ENCODE measurements at places on chromosomes 12 and 14.

DNA sequence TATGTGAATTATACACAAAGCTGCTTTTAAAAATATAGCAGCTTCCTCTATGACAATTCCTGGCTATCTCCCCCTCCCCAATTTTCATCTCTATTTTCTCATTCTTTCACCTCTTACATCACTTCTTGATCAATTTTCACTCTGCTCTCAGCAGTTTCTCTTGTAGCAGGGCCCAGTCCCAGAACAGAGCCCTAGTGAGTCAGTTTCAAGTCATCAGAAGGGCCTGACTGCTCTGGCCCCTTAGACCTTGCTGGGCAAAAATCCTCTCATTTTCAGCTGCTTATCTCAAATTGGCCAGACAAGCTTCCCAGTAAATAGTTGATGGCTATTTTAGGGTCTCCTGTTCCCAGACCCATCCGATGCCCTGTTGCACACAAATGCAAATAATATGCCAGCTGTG lies 101.4 kb downstream of the TTC7B start:
- no peak for DNase-seq

- no peak for DNase-seq
Observed at GRCh38 chr14:69693145-69693544, 73.8 kb upstream of the SRSF5 start.

DNA sequence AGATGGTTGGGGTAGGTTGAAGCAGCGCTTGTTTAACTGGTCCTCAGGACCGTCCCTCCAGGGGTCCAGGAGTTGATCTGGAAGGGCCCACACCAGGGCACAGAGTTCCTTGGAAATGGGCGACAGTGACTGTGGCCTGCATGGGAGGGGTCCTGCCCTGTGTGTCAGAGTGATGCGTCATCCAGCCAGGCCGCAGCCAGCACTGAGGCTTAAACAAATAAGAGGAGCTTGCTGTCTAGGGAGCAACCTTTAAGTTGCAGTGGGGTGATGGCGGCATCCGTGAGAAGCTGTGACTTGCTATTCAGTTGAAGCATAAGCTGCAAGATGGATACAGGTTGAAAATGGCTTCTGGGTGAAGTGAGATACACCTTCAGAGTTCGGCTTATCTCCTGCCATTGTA lies 20.2 kb downstream of the DCAF4 start:
- DNase-seq = no peak

DNA sequence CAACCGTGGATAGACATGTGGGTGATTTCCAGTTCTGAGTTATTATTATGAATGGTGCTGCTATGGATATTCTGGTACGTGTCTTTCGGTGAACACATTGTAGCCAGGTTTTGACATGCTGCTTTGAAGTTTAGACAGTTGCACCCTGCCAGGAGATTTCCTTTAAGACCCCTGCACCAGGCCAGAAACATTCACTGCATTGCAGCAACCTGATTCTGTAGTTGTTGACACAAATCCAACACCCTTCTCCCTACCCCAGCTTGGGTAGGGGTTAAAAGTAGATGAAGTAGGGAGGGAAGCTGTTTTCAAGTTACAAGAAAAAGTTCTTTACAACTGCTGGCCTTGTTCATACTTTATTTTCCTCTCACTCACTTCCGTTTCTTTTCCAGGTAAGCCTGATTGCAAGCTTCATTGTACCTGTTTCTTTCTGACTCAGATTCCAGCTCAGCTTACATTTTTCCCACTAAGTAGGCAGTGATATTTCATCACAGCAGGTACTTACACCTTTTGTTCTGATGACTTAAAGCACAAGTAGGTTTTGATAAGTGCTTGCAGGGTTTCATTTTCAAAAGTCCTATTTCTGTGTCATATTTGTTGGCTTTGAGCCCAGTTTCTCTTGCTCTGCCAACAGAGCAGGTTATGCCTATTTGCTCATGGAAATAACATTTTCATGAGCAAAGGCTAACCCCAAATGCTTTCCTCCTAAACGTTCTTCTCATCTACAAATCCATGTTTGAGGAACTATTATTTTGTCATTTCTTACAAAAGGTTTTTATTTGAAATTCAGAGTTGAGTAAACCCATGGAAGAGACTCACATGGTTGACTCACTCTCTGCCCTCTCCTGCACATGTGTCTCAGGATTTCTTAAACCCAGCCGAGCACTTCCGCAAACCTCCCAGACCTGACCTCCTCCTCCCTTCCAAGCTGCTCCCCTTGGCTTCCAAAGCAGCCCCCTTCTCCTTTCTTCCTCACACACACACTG lies 12.1 kb upstream of the LTA4H start:
- peak; percentile 54 for DNase-seq

- no peak for DNase-seq
Observed at GRCh38 chr12:98618952-98619351, 25.5 kb downstream of the SLC25A3 start.

DNA sequence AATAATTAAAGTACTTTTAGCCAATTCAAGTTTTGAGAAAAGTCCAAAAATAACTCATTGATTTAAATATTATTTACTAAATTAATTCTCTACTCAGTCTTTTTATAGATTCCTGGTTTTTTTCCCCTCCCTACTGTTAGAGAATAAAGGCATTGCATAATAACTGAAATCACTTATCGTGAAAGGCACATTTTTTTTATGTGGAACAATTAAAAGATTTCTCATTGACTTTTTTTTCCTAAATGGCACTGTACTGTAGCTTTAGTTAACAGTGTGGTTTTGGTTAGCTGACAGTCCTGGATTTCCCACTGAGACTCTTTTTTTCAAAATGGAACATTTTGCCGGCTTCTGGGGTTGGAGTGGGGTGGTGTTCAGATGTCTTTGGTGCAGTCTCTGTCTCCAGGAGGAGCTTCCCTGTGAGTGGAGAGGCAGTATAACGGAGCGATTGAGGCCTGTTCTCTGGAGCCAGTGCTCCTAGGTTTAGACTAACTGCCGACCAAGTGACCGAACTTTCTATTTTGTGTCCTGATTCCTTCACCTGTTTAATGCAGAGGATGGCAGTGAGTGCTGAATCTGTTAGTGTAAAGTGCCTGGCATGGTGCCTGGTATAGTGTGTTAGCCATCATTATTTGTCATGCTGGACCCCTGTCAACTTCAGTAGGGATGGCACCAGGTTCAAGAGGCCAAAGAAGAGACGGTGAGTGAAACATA lies 117.7 kb downstream of the ADCK1 start:
- DNase-seq = no peak

- DNase-seq = no peak
Observed at GRCh38 chr14:37384870-37385596, 187.3 kb downstream of the MIPOL1 start.

Measured in activated T-cell treated with anti-CD3 and anti-CD28 coated beads, Interleukin-2, amount 50 U/mL, for 48 hours (primary cell).